ENCODE measurements at places on chromosomes 2 and 18.

DNA sequence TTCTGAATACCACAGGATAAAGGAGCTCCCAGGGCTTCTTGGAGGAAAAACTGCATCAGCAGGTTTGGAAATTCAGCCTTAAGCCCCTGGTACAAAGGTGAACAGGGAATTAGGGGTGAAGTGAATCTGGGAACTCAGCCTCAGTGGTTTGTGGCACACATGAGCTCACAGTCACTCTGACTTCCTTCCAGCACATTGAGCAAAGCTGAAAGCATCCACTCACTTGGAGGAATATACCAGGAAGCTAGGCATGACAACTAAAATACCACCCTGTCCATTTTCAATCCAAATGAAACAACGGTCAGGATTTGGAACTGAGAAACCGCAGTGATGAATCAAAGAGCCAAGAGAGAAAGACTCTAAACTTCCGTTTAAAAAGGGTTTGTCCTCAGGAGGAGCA lies 216.1 kb downstream of the ICOS start:
- no peak for DNase-seq

DNA sequence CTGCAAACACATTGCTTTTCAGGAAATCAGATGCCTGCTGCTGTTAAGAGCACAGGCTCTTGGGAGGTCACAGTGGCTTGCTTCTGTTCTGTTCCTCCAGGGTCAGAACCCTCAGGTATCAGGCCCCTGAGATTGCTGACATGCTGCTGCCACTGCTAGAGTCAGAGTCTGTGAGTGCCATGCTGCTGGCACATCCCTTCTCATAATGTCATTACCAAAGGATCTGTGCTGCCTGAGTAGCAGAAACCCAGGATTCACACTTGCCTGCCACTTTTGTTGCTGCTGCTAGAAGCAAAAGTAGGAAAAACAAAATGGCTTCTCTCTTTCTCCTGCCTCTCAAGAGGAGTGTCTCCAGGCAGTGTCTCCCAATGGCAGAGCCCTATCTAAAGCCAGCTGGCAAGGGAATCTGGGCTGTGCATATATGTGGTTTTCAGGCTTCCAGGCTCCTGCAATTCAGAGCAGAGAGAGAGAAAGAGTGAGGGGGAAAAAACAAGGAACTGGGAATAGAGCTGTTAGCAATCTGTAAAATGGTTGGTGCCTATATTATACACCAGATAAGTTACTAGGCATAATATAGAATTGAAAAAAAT lies 180.3 kb downstream of the MYCN start:
- DNase-seq, result no peak

DNA sequence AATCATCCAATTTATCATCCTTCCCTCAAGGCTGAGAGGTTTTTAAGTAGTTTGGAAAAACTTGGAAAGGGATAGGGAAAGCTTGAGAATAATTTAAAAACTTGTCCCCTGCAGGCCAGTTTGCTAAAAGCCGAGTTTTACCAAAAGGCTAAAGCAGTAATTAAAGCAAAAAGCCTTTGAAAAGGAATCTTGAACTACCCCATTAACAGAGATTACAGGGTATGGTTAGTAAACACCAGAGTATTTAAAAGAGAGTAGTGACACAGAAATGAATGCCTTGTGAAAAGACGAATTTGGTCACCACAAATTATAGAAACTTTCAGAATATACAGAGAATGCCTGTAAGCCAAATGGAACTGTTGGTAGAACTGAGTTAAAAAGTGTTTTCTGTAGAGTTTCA lies 85.0 kb downstream of the FMNL2 start:
- DNase-seq, result no peak

DNA sequence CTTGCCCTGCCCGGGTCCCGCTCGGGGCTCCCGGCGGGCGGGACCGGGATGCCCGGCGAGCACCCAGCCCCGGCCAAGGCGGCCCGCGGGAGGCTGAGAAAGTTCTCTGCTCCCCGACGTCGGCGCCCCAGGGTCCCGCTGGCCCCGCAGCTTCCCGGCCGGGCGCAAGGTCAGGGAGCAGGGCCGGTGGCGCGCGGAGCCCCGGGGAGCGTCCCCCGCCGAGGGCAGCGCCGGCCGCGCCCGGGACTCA lies 331 bp downstream of the SERPINE2 start:
- DNase-seq, result no peak

DNA sequence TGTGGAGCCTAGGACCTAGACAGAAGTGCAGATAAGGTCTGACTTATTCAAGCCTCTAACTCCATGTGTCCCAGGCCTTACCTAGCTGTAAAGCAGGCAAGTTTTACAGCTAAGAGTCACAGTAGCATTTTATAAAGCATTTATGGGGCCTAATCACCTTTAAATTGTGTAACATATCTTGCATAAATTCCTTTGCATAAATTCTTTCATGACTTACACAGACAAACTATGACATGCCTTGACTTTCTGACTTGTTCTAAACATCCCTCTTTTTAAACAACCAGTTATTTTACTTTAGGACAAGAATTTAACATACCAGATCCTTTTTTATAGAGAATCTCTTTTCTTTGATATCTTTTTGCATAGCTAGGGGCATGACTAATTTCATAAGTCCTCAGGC lies 1257.8 kb upstream of the NRXN1 start:
- DNase-seq, result no peak

DNA sequence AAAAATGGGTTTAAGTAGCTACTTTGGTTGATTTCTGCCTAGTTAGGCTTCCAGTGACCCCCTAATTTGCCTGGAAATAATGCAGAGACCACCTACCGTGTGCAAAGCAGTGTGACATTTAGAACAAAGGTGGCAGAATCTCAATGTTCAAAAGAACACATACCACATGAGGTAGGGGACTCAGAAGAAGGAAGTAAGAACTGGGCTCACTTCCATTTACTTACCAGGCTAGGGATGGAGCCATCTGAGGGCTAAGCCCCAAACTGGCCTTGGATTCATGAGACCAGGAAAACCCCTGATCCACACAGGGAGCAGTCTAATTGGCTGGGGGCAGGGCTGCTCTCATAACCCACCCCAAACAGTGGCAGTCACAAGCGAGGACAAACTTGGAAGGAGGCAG lies 190.7 kb downstream of the NCKAP5 start:
- DNase-seq, result no peak

- no peak for DNase-seq
Observed at GRCh38 chr2:231680285-231680991, 27.9 kb upstream of the PTMA start.

DNA sequence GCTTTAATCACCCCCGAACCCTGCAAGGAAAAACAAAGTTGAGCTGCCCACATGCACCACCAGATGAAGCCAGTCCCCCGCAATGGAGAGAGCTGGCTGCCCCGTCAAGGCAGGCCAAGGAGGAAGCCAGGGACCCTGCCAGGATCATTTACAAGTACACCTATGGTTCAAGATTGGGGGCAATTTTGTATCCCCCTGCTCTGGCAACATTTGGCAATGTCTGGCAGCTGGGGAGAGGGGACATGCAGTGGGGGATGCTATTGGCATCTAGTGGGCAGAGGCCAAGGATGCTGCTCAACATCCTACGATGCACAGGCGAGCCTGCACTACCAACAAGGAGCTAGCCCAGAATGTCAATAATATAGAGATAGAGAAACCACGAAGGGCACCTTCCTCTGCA lies 1.9 kb downstream of the ACTR1B start:
- DNase-seq, result no peak

DNA sequence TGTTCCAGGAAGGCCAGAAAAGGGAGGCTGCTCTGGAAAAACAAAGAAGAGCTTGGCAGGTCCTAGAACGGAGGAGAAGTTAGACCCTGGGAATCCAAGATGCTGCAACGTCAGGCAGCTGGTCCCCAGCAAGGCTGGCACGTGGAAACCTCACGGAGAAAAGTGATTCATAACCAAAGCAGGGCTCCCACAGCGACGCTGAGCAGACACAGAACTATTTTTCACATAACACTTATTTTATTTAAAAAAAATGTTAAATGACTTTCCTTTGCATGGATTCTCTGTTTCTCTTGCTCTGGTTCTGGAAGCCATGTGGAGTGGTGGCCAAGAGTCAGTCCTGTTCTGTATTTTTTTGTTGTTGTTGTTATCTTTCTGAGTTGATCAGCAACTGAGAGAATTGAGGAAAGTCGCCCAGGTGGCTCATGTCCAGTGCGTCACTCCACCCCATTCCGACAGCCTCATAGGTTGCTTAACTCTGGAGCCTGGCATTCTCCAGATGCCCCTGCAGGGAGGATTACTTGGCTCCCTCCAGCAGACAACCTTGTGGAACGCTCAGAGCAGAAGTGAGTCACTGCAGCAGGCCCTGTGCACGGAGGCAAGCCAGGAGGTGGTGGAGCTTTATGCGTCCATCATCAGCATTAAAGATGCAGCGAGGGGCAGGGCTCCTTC lies 229.9 kb upstream of the HDAC4 start:
- no peak for DNase-seq
